Naive thymus-derived CD8-positive, alpha-beta T cell (primary cell): ENCODE measurements at places on chromosomes 11 and 22. TPM values are rescaled to one million over a fixed set of nuclear protein-coding genes. Genes with fewer than 3 reads are reported as not detected.

DNA sequence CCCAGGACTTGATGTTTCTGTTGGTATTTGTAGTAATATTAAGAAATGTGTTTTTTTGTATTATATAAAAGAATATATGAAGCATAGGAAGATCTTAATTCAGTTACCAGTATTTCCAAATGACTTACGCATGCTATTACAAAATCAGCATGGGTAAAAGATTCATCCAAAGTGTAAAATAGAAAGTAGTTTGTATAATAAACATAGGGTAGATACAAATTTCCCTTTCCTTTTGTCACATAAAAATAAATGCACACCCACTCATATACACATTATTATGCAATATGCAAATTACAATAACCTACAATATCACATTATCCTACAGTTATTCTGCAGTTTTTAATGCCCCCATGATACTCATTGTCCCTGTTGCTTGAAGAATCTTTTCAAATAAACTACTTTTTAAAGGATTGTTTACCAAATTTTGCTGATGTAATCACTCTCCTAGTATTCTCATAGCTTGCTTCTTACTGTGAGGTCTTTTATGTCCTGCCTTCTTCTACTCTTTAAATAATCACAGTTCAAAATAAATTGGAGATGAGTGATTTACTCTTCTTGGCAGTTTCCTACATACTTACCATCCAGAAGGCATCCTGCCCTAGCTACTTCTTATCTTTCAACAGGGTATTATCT is 244.0 kb downstream of the CASP12 start:
- H3K36me3 ChIP-seq = peaks cover 7% of the 10 kb centered on the region
- H3K27me3 ChIP-seq = no peaks in the 10 kb centered on the region
- no peak overlapping the region for H3K4me3 ChIP-seq
- H3K27ac ChIP-seq = no peak overlapping the region
- no peak for DNase-seq
- H3K4me1 ChIP-seq = peaks cover 8% of the 10 kb centered on the region

- no peak overlapping the region for H3K27ac ChIP-seq
- DNase-seq = no peak
- H3K36me3 ChIP-seq = no peaks in the 10 kb centered on the region
- H3K27me3 ChIP-seq = peaks cover 13% of the 10 kb centered on the region
- H3K4me3 ChIP-seq = no peak overlapping the region
These were observed 40.1 kb downstream of the TRIM29 start for GRCh38 chr11:120097721-120098385.

DNA sequence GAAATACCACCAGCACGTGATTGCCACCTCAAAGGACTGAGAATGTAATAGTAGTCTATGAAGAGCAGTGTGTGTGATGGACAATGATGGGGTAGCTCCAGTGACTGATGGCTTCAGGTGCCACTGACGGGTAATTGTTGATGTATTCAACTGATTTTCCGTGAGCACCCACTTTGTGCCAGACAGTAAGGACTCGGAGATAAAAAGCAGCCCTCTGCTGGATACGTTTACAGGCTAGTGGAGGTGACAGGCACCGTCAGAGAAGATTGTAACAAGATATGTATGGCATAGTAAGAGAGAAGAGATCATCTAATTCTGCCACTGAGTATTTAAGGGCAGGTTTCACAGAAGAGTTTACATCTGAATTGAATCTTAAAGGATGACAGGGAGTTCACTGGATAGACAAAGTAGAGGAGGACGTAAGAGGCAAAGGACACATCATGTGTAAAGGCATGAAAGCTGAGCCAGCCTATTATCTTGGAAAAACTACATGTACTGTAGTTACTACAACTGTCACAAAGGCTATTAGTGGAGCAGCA is 1.1 kb upstream of the ENTHD1 start:
- no peak overlapping the region for H3K27ac ChIP-seq
- no peaks in the 10 kb centered on the region for H3K27me3 ChIP-seq

GRCh38 chr11:121965330-121965729 is 150.7 kb downstream of the BLID start:
- no peak overlapping the region for H3K27ac ChIP-seq
- H3K27me3 ChIP-seq = peaks cover 12% of the 10 kb centered on the region
- H3K4me1 ChIP-seq = no peaks in the 10 kb centered on the region
- DNase-seq = no peak

The LIPT2 gene
- total RNA-seq = 13.9 TPM

- H3K27ac ChIP-seq = no peak overlapping the region
- no peak for DNase-seq
- no peak overlapping the region for H3K4me3 ChIP-seq
- H3K27me3 ChIP-seq = no peaks in the 10 kb centered on the region
These were observed 487.1 kb upstream of the ANO3 start for GRCh38 chr11:25844811-25845210.

GRCh38 chr11:536841-537621 is at the start of gene LRRC56:
TSS of gene LRRC56 (plus strand) at chr11:537527. CDS start at chr11:540685, 3,158 bp downstream.
- peak; percentile 95 for DNase-seq
- H3K27ac ChIP-seq = peak within 1 kb of the TSS; percentile 99
- peak within 1 kb of the TSS; percentile 87 for H3K4me3 ChIP-seq
- H3K36me3 ChIP-seq = no peaks in the 10 kb centered on the region

DNA sequence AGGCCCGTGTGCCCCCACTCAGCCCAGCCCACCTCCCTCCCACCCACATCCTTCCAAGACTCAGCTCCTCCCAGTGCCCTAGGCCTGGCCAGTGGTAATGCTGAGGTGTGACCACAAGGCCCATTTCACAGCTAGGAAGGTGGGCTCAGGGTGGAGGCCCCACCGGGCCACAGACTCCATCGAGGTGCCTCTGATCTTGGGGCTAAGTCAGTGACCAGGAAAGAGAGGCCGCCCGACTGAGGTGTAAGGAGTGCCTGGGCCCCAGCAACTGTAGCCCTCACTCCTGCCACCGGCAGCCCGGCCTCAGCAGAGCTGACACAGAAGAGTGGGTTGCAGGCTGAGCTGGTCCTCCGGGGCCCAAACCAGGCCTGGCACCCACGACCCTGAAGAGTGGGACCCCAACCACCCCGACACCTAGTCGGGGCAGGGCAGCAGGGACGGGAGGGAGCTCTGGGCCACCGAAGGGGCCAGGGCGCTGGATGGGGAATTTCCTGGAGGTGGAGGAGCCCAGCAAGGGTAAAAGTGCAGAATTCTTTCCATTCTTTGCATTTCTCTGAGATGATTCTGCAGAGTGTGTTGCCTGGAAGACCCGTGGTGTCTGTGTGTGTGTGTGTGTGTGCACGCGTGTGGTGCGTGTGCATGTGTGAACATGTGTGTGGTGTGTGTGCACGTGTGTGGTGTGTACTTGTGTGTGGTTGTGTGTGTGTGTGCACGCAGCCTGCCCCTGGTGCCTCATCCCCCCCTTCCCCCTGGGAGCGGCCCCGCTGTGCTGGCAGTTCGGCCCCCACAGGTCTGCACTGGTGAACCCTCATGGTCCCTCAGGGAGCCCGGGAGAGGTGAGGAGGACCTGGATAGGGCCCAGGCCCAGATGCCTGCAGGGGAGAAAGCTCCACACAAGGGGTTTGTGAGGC is 8.3 kb upstream of the PIM3 start:
- no peak overlapping the region for H3K4me3 ChIP-seq
- no peaks in the 10 kb centered on the region for H3K36me3 ChIP-seq
- no peak for DNase-seq
- H3K4me1 ChIP-seq = no peaks in the 10 kb centered on the region

DNA sequence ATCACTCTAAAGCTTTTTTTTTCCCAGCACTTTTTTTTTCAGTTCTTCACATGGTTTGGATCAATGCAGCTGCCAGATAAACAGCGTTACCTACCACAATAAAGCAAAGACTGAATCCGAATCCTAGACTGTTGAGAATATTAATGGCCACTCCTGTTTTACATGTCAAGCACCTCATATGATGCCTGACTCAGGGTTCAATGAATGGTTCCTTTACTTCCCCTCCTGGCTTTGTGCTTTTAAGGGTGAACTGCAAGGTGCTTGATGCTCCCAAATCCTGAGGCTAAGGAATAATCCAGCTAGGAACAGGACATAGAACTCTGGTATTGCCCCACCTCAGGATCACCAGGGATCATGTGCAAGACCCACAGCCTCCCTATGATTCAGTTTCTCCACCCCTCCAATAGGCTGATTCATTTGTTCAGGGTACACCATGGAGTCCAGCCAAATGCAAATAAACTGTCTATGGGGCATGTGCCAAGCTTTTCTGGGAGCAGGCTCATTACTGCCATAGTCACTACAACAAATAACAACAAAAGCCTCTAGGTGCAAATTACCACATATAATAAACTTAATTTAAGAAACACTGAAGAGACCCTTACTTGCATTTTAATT is 104.3 kb downstream of the GAB2 start:
- no peaks in the 10 kb centered on the region for H3K4me1 ChIP-seq
- DNase-seq = no peak
- H3K36me3 ChIP-seq = no peaks in the 10 kb centered on the region
- no peak overlapping the region for H3K4me3 ChIP-seq
- H3K27ac ChIP-seq = no peak overlapping the region
- peaks cover 1% of the 10 kb centered on the region for H3K27me3 ChIP-seq

GRCh38 chr11:553083-553987 is 7.2 kb downstream of the LMNTD2 start:
- no peaks in the 10 kb centered on the region for H3K36me3 ChIP-seq
- peak overlapping the region; percentile 62 for H3K27ac ChIP-seq
- no peak for DNase-seq
- no peaks in the 10 kb centered on the region for H3K27me3 ChIP-seq
- no peak overlapping the region for H3K4me3 ChIP-seq

- no peaks in the 10 kb centered on the region for H3K27me3 ChIP-seq
- no peak for DNase-seq
- H3K36me3 ChIP-seq = no peaks in the 10 kb centered on the region
- H3K4me1 ChIP-seq = no peaks in the 10 kb centered on the region
- H3K27ac ChIP-seq = no peak overlapping the region
These were observed 44.4 kb downstream of the INSC start for GRCh38 chr11:15159085-15159484.

DNA sequence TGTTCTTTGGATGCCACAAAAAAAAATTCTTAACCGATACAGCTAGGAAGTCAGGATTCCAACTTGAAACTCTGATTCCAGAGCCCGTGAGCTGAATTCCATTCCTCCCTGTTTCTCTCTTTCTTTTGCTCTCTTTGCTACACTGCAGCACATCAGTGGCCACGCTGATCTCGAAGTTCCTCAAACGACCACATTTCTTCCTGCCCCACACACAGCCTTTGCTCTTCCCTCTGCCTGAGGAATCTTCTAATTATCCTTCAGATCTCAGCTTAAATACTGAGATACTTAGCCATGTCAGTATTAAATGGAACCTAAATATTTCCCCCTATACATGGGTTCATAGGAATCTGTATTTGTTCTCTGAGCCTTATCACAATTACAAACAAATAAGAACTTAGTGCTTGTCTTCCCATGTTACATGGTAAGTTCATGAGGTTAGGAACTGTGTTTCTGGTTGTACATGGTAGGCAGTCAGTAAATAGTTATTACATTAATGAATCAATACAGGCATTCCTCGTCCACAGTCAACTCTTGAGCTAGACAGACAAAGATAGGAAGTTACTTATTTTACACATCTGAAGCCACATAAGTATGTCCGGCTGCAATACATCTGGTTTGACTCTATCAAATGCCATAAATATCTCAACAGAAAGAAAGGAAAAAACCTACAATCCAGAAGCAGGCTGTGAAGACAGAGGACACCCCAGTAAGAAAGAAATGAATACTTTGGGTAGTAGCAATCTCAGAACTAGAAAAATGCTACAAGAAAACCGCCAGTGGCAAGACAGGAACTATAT is 86.6 kb downstream of the MAML2 start:
- peaks cover 95% of the 10 kb centered on the region for H3K4me1 ChIP-seq
- peak overlapping the region; percentile 98 for H3K27ac ChIP-seq
- no peaks in the 10 kb centered on the region for H3K27me3 ChIP-seq
- peak overlapping the region; percentile 81 for H3K4me3 ChIP-seq

The PGR gene
- total RNA-seq = not detected

The POU2AF2 gene
- total RNA-seq = not detected
